Common myeloid progenitor, CD34-positive (primary cell): ENCODE measurements at places on chromosomes 2 and 18.

GRCh38 chr2:185384822-185385560 lies 353.6 kb upstream of the FSIP2 start:
- no peak for DNase-seq

DNA sequence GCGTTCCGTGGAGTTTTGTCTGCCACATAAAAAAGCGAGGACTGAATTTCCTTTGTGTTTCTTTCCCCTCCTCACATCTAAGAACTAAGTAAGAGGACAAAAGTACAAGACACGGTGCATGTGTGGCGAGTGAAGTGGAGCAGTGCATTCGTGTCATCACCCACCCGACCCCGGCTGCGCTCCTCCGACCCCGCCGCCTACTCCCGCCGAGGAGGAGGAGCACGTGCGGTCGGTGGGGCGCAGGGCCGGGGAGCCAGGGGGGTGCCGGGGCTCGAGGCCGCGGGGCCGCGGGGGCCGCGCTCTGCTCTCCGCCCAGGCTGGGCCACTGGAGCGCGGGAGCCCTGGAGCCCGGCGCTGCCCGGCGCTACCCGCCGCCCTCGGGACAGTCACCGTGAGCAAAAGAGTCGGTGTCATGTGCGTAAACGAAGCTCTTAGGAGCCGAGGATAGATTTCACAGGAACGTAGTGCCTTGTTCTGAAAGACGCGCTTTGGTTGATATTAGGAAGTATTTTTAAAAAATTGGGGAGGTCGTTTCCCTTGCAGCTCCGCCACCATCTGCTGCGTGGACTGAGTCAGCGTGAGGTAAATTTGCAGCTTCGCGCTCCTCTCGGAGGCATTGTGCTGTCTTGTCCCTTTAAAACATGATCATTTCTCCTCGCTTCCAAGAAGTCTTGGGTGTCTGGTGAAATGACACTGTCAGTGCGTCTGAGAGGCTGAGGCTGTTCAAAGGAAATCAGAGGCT lies 11.0 kb downstream of the TBR1 start:
- peak; percentile 71 for DNase-seq

- DNase-seq = peak; percentile 20
Measured at GRCh38 chr18:13726972-13727331, 479 bp downstream of the RNMT start.

DNA sequence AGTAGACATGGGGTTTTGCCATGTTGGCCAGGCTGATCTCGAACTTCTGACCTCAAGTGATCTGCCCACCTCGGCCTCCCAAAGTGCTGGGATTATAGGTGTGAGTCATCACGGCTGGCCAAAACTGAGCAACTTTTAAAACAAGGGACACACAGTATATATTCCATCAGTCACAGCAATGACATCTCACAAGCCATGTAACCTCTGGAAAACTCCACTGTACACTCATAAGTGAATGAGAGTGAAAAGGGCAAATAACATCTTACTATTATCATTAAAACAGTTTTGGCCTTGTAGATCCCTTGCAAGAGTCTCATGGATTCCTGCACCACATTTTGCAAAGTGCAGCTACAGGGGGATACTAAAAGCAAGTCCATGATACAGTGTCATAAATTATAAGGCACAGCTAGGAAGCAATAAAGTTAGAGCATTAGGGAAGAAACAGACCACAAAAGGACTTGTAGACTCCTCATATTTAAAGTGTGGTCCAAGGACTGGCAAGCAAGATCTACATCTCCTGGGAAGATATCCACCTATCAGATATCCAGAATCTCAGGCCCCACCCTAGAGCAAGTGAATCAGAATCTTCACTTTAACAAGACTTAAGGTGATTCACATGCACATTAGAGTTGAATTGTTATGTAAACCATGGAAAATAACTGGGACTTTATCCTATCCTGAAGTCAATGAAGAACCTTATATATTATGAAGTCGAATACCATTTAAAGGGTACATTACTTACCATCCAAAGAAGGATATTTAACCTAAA lies 5.7 kb downstream of the SMC6 start:
- DNase-seq = no peak

- DNase-seq = no peak
Measured at GRCh38 chr2:240465765-240466578, 30.5 kb downstream of the GPC1 start.

GRCh38 chr2:178632729-178633128 lies 152.5 kb downstream of the PLEKHA3 start:
- DNase-seq = no peak

GRCh38 chr2:1563084-1563857 lies 150.0 kb downstream of the TPO start:
- DNase-seq = no peak

DNA sequence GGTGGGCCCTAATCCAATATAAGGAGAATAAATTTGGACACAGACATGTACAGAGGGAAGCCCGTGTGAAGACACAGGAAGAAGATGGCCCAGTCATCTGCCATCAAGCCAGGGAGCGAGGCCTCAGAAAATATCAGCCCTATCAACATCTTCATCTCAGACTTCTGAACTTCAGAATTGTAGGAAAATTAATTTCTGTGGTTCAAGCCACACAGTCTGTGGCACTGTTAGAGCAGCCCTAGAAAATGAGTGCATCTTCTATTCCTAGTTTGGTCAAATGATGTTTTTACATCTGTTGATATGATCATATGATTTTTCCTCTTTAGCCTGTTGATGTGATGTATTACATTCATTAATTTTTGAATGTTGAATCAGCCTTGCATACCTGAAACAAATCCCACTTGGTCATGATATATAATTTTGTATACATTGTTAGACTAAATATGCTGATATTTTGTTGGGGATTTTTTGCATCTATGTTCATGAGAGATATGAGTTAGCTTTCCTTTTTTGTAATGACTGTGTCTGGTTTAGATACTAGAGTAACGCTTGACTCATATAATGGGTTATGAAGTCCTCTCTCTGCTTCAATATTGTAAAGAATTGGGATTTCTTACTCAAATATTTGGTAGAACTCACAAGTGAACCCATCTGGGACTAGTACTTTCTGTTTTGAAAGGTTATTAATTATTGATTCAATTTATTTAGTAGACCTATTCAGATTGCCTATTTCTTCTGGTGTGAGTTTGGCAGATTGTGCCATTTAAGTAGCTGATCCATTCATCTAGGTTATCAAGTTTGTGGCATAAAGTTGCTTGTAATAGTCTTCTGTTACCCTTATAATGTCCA lies 451.4 kb downstream of the EIPR1 start:
- DNase-seq = no peak

- DNase-seq = no peak
Measured at GRCh38 chr2:152867397-152867796, 149.0 kb downstream of the ARL6IP6 start.

DNA sequence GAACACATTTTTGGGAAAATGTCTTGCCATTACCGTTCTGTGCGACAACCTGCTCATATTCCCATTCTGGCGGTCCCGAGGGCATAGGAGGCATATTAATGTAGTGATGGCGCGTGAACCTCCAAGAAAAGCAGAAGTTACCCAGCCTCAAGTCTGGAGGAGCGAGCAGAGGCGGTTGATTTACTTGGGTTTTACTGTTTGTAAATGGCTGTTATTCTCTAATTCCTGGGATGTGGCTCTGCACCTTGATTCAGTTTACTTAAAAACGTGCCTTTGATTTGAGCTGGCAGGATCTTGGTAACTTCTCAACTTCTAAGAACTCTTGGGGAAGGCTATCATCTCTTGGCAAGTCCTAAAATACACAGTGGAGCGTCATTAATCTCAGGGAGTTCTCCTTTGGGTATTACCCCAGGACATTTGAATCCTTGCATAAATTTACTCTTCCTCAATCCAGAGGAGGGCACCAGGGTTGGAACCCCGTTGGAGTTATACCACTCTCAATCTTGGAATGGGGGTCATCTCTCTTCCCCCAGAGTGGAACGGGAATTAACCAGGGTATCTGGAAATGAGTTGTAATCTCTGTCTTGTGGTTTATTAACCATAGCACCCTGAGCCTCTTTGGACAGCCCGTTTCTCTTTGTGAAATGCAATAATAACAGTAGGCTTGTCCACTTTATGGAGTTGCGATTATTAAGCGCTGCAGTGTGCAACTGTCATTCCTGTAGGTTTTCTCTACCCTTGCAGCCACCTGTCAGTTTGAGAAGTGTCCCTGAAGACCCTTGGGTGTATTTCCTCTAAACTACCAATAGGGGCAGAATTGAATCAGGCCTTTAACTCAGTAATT lies 2.1 kb downstream of the HK2 start:
- DNase-seq = no peak

DNA sequence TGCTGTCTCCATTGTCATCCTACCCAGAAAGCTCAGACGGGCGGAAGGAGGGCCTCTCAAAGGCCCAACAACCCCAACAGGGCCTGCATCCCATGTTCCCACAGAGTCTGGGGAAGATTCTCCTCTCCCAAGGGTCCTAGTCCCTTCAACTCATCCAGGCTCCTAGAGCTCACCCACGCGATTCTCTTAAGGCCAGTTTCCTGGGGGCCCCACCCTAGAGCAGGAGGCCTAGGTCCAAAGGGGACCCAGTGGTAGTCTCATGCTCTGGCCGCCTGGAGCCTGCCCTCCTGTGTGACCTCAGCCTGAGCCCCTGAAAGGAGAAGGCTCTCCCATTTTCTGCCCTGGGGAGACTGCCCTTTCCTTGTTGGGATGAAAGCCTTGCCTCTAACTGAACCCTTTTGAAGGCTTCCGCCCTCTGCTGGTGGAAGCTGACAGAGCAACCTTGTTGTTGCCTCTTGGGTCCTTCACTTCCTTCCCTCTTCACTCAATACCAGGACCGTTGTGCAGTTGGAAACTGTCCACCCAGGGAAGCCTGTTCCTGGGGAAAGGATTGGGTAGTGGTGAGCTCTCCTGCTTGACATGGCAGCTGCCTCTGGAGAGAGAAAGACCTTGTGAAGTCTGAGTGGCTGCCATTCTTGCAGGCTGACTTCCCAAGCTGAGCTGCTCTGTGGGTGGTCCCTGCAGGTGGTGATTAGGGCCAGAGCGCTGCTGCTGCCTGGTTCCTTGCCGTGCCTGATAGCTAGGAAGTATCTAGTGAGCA lies 86.0 kb upstream of the ALPP start:
- DNase-seq = peak; percentile 70

DNA sequence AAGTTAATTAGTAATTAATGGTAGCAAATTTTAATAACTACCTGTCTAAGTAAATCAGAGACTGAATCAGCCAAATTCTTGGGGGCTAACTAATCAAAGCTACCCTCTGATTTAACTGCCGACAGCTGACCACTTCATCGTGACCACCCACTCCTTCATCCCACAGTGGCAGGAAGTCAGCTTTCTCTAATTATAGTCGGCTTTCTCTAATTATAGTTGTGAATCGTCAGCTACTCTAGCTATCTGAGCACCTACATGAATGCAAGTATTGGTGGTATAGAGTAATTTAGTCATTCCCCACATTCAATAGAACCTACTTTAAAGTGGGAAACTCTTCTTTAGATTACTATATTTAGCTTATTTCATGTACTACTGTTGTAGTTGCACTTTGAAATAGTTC lies 185.5 kb downstream of the PTGR3 start:
- no peak for DNase-seq

DNA sequence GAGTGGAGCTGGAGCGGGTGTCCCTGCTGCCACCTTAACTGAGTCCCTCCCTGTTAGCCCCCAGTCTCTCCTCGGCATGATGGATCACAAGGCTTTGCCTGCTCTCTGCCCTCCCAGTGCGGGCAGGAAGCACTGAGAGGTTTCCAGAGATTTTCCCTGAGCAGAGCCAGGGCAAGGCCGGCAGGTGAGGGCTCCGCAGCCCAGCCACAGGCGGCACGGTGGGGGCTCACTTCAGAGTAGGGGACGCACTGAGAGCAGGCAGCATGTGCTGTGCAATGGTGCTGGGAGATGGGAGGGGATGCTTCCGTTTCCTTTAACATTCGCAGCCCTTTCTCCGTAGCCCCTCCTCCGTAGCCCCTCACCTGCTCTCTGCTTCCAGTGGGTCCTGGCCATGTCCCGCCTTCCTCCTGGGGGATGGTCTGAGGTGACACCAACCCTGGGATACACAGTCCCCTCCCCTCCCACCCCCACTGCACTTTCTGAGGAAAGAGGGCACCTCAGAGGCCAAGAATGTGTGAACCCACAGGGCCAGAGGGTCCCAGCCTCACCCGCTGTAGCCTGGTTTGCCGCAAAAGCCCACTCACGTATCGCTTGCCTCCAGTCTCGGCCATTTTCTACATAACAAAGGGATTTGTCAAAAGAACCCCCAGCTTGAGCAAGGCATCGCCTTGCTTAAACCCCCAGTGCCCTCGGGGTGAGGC lies 10.7 kb downstream of the KCNF1 start:
- DNase-seq = no peak

DNA sequence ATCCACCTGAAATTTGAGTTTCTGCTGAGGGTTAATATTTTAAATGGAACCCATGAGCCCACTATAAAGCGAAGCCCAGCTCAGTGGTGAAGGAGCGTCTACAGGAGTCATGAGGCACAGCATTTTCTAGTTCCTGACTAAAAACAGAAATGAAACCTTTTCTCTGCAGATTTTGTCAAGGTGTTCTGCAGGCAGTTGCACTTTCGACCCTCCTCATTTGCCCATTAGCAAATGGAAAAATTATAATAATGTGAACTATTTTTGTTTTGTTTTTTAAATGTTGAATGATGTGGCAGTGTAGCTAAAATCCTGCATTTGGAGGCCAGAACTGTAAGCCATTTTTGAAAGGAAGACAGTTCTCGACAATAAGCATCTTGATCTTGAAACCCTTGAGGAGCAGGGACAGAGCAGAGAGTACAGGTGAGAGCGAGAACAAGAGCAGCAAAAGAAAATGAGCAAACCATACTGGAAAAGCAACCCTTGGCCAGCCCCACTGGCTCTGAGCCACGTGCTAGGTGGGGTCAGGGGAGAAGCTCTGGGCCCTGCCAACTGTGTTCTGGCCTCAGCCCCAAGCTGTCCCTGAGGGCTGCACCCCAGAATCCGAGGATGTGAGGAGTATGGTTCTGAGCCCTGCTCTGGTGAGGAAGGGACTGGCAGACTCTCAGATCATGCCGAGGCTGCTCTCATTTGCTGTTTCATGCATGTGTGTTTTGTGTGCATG lies 26.4 kb upstream of the COPS8 start:
- no peak for DNase-seq

DNA sequence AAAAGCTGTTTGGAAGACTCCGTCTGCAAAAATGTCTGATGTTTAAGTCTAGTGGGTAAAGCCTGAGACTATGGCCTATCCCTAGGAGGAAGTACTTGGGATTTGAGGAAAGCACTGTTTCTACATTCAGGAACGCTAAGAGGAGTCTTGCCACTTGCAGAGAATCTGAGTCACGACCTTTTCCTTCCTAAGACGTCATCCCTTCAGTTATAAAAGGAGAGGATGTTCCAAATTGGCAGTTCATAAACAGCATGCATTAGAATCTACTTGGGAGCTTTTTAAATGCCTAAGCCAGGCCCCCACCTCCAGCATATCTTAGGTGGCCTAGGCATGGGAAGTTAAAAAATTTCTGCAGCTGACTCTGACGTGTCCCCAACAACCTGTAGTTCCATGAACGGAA lies 125.9 kb downstream of the TTC32 start:
- DNase-seq = no peak

DNA sequence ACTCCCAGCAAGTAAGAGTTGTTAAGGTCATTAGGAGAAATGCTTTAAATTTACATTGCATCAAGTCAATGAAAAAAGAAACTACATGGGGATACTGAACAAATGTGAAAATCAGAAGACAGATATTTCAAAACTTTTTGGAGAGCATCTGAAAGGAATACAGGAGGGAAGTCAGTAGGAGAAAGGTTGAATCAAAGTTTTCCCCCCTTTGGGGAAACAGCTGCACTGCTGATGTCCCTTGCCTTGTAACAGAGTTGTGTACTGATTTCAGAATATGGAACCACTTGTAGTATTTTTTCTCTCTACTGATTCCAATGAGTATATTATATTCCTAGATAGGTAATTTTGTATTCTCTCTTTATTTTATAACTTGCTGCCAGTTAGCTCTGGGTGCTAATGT lies 592.5 kb upstream of the ZEB2 start:
- DNase-seq = no peak
